ENCODE measurements at places on chromosomes 4 and X.

DNA sequence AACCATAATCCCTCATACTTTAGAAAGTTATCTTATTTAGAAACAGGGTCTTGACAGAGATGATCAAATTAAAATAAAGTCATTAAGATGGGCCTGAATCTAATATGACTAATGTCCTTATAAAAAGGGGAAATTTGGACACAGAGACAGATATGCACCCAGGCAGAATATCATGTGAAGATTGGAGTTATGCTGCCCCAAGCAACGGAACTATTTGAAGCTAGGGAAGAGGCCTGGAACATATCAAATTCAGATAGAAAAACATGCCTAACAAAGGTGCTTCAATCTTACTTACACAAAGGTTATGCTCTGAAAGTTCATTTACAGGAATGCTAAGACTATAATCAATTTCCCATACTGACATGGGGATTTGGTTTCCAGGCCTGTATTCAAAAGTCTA lies 112.7 kb upstream of the NAP1L5 start:
- no peak for DNase-seq

DNA sequence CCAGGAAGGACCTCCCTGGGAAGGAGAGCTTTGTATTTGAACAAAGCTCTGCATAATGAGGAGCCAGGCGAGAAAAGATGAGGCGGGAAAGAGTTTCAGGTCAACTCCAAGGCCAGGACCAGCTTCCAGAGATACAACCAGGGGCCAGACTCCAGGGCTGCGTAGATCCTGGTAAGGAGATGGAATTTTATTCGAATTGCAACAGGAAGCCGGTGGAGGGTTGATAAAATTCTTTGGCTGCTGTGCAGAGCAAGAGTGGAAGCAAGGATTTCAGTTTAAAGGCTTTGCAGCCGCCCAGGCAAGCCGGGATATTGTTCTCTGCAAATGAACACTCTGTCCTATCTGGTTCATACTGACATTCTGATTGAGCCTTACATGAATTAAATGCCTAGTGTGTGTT lies 40.2 kb upstream of the CBR4 start:
- no peak for DNase-seq

GRCh38 chr4:84498203-84498934 lies 723 bp downstream of the NKX6-1 start:
- DNase-seq = no peak

DNA sequence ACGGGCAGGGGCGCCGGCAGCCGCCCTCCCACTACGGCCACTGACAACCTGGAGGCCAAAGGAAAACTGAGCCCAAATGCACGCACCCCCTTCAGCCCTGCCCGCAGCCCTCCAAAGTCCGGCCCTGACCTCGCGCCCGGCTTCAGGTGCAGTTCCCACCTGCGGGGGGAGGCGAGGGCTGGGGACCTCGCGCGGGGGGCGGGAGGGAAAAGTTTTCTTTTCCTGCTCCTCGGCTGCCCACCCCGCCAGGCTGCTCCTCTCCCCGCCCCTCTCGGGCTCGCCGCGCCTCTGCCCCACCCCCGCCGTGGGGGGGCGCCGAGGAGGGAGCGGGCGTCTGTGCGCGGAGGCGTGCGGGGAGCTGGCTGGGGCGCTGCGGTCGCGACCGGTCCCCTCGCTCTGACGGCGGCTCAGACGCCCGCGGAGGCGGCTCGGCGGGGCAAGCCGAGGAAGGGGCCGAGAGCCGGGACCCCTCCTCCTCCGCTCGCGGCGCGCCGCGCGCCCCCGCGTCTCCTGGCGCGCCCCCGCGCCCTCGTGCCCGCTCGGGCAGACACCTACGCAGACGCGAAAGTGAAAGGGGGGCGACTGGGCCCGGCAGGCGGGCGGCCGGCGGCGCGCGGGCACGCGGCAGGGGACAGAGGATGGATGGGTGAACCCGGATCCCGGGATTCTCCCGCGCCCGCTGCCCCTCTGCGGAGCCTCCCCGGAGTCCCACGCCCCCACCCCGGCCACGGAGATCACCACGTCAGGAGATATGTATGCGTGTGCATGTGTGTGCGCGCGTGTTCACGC lies 3.1 kb upstream of the NR3C2 start:
- DNase-seq = no peak

DNA sequence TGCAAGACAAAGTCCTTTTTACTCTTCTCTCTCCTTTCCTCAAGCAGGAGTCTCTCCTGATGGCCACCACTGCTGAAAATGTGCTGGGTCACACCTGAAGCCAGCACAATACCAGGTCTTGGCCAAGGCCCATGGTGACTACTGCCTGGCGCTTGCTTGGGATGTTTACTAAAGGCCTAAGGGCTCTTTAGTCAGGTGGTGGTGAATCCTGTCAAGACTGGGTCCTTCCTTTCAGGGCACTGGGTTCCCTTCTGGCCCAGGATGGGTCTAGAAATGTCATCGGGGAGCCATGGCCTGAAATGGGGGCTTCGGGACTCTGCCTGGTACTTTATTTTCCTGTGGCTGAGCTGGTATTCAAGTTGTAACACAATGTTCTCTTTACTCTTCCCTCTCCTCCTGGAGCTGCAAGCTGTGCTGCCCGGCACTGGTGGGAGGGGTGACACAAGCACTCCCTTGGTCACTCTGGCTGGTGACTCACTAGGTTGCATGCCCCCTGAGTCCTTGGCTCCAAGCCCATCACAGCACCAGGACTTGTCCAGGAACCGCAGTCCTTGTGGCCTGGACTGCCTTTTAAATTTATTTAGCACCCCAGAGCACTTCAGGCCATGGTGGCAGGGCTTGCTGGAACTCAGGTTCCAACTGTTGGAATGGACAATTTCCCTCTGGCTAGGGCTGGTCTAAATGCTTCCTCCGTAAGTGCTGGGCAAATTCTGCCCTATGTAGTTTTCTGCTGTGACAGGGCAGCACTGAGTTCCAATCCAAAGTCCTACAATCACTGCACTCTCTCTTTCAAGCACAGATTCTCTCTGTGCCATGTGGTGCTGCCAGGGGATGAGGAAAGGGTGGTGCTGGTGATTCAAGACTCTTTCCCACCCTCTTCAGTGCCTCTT lies 11.3 kb downstream of the ARL13A start:
- no peak for DNase-seq

GRCh38 chr4:113636877-113637276 lies 124.7 kb downstream of the CAMK2D start:
- no peak for DNase-seq

- no peak for DNase-seq
Observed at GRCh38 chr4:38461342-38461741, 202.7 kb upstream of the KLF3 start.

DNA sequence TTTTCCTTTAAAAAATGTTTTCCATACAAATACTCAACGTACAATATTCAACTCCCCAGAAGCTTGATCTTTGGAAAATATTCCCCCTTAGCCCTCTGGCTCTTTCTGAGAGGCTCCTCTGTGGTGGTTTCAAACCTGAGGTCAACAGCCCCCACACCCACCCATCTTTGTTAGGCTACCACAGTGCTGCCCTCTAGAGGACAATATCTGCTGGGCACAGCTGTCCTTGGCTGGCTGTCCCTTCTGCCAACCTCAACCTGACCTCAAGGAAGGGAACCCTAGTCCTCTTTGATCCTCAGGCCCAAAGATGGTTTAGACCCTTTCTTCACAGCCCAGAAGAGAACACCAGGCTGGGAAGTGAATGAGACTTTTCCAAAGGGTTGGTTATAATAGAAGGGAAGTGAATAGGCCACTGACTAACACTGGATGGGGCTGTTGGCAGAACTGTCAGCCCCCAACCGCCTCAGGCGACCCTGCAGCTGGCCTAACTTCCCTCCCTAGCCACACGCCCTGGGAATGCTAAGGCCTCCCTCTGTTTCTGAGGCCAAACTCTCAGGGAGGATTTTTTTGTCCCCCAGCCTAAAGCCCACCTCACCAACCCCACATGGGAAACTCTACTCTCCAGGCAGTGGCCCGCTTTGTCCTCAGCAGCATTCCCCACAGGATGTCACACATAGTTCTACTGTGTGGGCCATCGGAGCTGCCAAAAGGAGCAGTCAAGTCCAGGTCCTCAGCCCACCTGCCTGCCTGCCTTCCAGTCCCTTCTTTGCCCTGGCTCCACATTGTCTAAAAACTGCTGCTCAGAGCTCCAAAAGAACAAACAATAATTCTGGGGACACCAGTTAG lies 34.3 kb downstream of the NYX start:
- no peak for DNase-seq

- no peak for DNase-seq
Observed at GRCh38 chr4:81666491-81666890, 194.8 kb upstream of the RASGEF1B start.

DNA sequence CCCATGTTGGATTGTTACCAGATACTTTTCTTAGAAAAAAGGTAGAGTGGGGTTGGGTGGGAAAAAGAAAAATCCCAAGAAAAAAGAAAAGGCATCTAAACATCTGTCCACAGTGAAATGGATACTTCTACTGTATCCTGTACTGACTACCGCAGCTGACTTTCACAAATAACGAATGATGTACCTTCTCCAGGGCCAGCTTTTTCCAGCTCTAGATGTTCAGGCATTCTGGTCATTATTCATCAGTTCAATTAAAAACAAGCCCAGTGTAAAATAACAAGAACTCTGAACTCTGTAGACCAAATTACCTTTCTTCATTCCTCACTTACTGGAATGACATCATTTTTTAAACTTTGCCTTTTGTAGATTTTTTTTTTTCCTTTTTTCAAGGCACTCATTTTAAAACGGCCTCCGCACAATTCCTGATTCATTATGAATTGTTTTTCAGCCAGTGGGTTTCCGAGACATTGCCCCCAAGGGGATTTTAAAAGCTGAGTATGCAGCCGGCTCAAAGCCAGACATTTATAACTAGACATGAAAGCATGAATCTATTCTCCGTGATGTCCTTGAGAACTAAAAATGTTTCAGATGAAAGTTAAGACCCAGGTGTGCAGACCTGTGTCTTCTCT lies 113.5 kb downstream of the PRKX start:
- DNase-seq = no peak

DNA sequence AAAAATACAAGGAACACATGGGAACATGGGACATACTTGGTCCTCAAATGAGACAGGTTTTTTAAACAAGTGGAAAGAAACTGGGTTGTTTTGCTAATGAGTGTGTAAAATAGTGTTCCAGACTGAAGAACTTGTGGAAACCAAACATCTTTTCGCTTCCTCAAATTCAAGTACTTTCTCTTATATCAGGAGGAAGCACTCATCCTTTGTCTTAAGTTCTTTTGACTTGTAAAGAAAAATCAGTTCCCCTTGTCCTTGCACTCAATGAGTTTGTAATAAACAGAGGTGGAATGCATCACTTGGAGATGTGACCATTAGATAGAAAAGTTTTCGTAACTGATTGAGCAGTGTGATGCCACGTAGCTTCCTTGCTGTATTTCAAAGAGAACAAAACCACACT lies 101.1 kb downstream of the PHOX2B start:
- no peak for DNase-seq

DNA sequence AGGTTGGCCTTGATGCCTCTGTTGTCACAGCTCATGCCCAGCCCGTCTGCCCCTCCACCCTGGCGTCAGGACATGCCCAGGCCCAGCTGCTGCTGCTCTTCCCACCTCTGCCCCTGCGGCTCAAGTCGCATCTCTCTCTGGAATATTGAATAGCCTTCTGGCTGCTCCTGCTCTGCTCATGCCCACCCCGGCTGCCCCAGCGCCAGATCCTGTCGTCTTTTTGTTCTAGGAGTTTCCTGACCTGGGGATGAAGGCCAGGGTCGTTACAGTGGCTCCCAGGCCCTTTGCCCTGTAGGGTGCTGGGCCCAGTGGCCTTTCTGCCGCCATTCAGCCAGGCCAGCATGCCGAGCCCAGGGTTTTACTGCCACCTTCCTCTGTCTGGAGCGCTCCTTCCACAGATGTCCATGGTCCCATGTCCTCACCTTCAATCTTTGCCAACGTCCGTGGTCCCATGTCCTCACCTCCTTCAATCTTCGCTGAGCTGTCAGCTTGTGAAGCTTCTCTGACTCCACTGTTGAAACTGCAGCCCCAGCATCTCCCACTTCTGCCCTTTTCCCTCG lies 9.7 kb downstream of the MAEA start:
- DNase-seq = no peak

GRCh38 chrX:153030801-153031200 lies 25.5 kb upstream of the PNMA3 start:
- DNase-seq = no peak

DNA sequence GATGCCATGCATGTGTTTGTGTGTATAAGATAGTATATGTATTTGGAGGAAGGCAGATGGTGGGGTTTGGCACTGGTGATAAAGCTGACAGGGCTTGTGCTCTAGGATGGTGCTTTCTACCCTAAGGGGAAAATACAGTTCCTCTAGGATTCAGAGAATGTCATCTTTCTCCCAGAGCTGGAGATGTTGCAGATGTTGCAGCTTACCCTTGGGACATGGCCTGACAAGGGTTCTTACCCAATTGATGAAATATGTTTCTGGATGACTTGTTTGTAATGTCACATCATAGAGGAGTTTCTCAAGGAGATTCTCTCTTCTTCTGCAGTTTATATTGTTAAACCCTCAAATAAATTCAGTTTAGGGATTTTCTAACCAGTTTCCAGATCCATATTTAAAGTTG lies 52.5 kb upstream of the PITX2 start:
- DNase-seq = no peak

GRCh38 chr4:145680902-145681301 lies 956 bp downstream of the C4orf51 start:
- DNase-seq = no peak

DNA sequence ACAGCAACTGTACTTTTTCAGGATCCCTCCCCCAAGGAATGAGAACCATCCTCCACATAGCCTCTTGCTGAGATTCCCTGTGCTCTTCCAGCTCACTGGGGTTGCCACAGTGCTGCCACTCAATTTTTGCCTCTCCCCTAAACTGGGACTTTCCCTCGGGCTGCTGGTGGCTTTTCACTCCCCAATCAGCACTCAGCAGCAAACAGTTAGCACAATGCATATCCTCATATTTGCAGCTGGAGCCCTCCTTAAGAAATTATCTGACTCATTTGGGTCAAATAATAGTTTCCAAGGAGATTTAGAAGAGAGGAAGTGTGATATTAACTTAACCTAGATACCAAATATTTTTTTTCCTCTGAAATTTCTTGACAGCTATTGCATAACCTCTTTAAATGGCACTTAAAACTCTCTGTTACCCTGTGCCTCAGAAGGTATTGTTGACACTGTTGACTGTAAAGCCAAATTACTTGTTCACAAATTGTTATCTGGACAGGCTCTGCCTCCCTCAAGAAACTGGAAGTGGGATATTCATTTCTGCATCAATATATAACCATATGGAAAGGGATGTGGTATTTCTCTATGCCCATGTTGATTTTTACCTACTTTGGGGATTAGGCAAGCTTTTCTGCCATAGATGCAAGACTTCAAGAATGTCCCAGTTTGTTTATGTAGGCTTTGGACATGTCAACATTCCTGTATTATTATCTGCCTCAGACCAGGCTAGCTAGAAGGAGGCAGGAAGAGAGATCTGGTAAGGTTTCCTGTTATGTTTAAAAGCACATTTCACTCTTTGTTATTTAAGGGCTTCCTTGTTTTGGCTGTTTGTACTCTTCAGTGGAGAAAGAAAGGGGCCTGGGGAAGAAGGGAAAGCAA lies 58.0 kb downstream of the SEPTIN11 start:
- peak; percentile 5 for DNase-seq

GRCh38 chr4:185909972-185910371 lies 98.0 kb upstream of the SORBS2 start:
- no peak for DNase-seq

- no peak for DNase-seq
Observed at GRCh38 chr4:114870987-114871386, 242.4 kb downstream of the NDST4 start.
